Activated CD8-positive, alpha-beta memory T cell treated with anti-CD3 and anti-CD28 coated beads, Interleukin-2, amount 50 U/mL, for 4 hours (primary cell): ENCODE measurements at places on chromosomes 4 and X.

- DNase-seq: no peak
These were observed 114.6 kb downstream of the ARHGAP10 start for GRCh38 chr4:147846318-147847155.

DNA sequence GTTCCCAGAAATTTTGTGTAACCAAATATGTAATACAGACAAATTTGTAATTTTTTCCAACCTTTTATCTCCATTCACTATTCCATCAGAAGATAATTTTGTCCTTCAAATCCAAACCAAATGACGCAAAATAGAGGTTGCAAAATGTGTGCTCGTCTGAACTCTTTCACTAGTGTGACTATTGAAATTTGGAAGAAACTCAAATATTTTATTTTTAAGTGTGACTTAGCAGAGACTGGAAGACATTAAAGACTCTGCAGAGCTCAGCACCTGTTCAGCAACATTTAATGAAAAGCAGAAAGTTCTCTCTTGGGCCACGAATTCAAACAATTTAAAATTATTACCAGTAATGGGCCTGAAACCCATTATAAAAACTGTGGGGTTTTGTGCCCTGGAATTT lies 30.0 kb upstream of the APELA start:
- DNase-seq: no peak

DNA sequence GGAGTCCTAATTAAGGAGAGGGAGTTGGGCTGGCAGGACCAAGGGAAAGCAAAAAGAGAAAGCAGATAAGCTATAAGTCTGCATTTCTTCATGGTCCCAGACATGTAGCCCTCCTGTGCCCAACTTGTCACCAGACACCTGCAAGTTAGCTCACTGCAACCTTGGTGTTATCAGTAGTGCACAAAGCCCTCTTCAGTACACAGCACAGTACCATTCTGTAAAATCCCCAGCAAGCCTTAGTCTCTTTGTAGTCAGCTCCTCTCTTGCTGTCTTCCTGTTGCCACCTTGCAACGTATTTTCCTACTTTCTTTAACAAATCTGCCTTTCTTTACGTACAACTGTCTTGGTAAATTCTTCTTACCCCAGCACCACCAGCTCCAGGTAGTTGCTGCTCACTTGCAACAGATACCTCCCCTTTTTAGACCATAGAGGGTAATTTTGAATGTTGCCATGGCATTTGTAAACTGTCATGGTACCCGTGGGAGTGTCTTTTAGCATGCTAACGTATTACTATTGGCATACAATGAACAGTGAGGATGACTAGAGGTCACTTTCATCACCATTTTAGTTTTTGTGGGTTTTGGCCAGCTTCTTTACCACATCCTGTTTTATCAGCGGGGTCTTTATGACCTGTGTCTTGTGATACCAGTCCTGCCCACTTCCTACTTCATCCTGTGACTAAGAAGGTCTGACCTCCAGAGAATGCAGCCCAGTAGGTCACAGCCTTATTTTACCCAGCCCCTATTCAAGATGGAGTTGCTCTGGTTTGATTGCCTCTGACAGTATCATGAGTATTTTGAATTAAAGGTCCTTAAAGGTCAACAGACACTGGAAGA lies 28.3 kb upstream of the AP1S2 start:
- DNase-seq: no peak

GRCh38 chr4:116529129-116529528 lies 556.2 kb downstream of the TRAM1L1 start:
- no peak for DNase-seq

DNA sequence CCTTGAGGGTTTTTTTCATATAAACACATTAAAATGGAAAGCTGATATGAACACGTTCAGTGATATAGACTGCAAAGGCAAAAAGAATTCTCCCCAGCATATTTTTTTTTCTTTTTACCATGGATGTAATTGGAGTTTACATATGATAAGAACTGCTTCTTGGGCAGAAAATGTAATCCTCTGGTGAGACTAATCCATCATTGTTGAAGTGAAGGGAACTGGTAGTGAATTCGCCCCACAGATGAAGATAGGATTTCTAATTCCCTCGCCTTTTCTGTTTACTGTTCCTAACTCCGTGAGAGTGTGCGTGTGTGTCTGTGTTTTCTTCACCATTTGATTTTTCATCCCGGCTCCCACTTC lies 88.9 kb downstream of the GPR143 start:
- no peak for DNase-seq

DNA sequence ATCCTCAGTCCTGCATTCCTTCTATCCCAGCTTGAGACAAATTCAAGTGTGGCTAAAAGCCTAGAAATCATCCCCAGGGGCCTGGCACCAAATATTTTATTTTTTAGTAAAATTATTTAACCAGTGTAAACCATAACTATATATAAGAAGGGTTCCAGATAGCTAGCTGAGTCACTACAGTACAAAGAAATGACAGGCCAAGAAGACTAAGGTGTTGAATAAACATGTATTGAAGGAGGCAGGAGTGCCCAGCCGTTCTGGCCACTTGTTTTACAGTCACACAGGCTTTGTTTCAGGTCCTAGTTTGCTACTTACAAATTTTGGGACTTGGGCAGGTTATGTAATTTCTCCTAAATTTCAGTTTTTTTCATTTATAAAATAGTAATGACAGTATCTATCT lies 225.9 kb upstream of the PITX2 start:
- DNase-seq: no peak
